ENCODE measurements at places on chromosomes 5 and 9. TPM values are rescaled to one million over a fixed set of nuclear protein-coding genes. Genes with fewer than 3 reads are reported as not detected.

DNA sequence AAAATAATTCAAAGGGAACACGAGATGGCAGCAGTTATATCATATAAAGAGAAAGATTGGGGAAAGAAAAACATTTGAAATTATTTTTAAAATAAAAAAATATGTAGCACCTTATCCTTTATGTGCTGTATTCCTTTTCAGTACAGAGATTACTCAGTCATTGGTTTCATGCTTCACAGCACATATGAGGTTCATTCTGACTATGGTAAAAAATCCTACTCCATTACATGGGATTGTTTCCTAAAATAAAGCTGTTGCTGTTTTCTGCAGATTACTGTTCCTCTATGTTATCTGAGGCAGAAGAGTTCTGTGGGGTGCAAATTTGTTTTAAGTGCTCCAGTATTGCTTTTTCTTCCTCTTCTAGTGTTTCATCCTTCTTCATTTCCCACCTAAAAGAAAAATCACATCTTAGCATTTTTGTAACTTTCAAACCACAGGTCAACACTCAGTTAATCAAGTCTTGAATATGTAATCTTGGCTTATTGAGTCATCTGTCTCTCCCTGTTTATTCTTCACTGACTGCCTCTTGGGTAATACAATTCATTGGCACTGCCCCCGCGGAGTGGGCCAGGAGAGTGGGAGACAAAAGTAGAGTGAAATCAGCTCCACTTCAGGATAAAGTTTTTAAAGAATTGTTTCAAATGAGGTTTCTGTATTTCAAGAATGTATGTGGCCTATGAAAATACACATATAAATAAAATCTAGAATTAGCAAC lies 412.5 kb upstream of the POU5F2 start:
- DNase-seq, result peak; percentile 38

DNA sequence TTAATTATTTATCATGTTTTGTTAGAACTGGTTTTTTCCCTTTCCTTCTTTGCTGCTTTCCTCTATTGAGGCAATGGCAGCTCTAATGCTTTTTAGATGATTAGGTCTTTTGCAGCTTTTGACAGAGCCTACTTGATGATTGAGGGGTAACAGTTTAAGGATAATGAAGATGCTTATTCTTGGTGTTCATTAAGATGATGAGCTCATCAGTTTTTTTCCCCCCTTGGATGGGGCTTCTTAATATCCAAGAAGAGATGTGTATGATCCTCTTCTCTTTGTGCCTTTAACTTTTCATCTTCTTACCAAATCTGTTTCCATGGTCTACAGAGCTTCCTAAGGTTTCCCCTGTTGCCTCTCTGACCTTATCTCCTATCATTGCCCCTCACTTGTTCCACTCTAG lies 15.8 kb downstream of the RBM27 start:
- DNase-seq, result no peak

GRCh38 chr9:73845954-73846690 lies 651.0 kb upstream of the RORB start:
- no peak for DNase-seq

DNA sequence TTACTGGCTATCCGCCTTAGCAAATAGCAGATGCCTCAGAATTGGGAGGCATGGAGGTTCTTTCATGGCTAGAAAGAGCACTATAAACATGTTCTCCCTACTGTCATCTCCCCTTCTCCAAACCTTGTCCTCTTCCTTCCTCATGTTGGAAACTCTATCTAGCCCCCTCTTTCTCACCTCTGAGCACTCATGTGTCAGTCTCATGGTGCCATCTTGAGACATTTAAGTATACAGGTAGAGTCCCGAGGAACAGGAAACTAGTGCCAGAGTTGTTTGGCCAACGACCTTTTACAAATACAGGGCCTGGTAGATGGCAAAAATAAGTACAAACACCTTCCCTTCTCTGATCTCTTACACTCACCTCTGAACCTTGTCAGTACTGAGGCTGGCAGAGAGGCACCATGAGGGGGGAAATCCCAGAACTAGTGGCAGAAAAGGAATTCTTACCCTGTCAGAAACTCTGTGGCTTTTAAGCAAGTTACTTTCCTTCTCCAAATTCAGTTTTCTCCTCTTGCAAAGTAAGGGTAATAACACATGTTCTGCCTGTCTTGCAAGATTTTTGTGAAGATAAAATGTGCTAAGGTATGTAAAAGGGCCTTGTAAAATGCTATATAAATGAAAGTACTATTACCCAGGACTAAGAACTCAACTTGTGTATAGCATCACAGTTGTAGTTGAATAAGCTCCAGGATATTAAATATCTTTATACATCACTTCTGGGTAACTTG lies 94.1 kb upstream of the SNX2 start:
- no peak for DNase-seq

DNA sequence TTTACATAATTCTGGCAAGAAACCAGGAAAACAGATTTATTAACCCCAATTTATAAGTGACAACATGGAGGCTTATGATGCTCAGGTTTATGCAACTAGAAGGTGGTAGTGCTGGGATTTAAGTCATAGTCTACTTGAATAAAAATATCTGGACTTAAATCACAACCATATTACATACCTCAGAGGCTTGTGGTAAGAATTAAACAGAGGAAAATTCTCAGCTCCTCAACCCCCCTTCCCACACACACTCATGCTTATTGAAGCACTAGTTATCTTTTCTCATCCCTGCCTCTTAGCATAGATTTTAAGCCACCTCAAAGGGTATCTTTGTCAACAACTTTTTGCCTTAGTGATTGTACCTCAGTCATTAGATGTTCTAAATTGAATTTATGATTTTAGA lies 731.0 kb downstream of the PRELID2 start:
- no peak for DNase-seq

DNA sequence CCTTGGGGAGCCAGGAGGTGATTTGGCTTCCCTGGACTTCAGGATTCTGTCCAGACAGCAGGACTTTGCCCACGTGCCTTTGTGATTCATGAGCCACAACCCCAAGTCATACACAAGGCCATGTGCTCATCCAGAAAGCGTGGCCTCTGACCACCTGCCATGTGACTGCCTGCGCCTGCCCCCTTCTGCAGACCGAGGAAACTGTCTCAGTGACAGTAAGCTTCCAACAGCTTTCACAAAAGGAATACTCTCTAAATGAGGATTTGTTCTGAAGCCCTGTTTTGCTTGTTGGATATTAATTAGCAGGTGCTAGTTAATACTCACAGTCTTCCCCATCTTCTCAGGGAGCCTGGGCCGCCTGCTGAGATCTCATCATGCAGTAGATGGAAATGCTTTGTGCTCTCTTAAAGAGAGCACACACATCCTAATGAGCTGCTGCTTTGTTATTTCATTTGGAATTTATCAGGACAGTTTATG lies 36.9 kb upstream of the ANGPTL2 start:
- DNase-seq, result no peak

- no peak for DNase-seq
Observed at GRCh38 chr9:38134611-38135237, 65.7 kb upstream of the SHB start.

GRCh38 chr9:119349351-119349825 lies 19.8 kb downstream of the BRINP1 start:
- DNase-seq, result no peak

- no peak for DNase-seq
Observed at GRCh38 chr9:86783884-86784283, 163.4 kb downstream of the GAS1 start.

GRCh38 chr5:39465097-39465496 lies 40.3 kb upstream of the DAB2 start:
- no peak for DNase-seq

DNA sequence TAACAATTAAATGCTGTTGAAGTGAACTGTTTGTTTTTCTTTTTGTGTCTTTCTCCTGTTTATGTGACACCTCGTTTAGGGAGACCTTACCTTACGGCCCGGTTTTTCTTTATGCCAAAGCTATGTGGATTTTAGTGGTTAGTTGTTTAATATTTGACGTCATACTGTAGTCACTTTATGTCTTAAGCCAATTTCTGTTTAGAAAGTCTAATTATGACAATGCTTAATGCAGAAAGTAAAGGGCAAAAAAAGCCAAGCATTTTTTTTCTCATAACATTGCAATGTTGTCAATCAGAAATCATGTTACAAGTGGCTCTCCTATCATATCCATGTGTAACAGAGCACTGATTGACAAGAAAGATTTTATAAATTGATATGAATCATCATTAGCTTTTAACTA lies 442.5 kb upstream of the ARRDC3 start:
- DNase-seq, result no peak

GRCh38 chr5:109655841-109656240 lies 33.9 kb upstream of the MAN2A1 start:
- DNase-seq, result no peak

DNA sequence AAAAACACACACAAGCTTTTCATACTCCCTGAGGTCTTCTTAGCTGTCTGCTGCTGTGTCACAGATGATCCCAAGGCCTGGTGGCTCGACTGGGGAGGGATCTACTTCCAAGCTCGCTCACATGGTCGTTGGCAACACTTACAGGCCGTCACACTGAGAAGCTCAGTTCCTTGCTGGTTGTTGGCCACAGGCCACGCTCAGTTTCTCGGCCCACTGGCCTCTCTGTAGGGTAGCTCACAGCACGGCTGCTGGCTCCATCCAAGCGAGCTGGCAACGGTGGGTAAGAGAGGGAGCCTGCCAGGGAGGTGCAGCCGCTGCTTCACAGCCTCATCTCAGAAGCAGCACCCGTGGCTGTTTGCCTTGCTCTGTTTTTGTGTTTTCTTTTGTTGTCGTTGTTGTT lies 43.8 kb upstream of the GFPT2 start:
- no peak for DNase-seq

GRCh38 chr9:98940276-98940675 lies 3.4 kb upstream of the COL15A1 start:
- no peak for DNase-seq

DNA sequence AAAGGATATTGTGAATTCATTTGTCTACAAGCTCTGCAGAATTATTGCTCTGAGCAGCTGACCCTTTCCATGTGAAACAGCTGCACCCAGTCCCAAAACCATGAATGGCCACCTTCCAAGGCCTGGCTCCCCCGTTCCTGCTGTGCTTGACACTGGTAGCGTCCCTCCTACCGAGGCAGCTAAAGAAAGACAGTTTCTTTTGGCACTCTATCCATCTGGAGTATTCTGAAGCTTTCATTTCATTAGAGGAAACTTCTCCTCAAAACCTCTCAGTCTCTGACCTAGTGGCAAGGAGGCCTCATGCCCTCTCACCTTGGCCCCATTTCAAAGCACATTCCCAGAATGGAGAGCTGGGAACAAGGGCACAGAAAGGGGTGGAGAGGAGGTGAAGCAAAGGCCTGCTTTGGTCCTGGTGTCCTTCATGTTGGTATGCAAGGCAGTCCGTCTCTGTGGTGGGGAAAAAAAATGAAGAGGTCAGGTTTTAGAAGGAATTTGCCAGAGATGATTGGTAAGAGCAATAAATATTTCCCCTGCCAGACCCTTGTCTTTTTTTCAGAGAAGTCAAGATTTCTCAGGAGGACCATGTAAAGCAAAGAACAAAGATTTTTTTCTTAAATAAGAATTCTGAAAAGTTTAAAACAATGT lies 232.0 kb downstream of the RFK start:
- no peak for DNase-seq

DNA sequence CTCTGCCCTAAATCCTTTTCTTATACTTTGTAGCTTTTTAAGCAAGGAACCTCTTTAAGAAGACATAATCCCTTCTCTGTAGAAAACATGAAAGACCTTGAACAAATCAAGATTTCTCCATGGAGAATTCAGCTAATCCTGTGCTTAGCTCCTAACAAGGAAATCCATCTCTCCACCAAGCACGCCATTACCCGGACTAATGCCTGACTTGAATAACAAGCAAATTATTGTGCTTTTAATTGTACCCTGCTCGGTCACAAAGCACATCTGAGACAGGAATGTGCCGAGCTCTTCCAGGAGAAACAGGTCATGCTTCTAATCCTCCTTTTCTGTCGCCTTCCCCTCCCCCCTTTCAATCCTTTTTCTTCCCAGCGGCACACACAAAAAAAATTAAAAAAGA lies 141.3 kb downstream of the PSAT1 start:
- DNase-seq, result no peak

DNA sequence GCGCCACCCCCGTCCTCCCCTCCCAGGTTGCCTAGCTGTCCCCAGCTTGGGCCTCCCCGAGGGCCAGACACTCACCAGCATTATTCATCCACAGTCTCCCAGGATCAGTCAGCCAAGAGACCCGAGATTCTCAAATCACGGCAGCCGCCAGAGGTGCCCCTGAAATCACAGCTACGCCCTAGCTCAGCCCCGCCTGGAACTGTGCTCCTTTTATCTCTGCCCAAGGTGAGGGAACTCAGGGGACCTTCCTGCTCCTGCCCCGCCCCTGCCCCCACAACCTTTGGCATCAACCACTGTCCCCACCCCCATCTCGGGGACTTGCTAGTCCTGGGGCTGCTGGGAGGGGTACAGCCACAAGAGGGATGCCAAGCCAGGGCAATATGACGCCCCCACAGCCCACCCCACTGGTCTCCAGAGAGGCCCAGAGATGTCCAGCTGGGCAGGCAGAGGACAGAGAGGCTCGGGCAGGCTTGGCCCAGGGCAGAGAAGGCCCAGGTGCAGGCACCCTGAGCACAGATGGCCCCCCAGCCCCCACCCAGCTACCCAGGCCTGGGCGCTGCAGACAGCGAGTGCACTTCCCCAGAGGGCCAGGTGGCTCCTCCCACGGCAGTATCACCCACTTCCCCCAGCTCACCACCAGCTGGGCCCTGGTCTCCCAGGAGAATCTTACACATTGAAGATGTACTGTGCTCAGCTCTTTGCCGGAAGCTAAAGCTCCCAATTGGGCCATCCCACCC lies at the start of gene FUT7:
Gene FUT7 (minus strand): TSS at position 185 of the 737 bp plus-strand sequence. CDS start 97 bp downstream, at position 88.
- no peak for DNase-seq

The MARVELD2 gene
- 26.2 TPM for total RNA-seq

The MELK gene
- 1.7 TPM for total RNA-seq

The XRCC4 gene
- 9.2 TPM for total RNA-seq

Measured in lower lobe of right lung (tissue), 2 donors.